ENCODE measurements at places on chromosomes 7 and 10.
A peak's percentile ranks its signal among the peaks of the same experiment; 100 is the strongest.

DNA sequence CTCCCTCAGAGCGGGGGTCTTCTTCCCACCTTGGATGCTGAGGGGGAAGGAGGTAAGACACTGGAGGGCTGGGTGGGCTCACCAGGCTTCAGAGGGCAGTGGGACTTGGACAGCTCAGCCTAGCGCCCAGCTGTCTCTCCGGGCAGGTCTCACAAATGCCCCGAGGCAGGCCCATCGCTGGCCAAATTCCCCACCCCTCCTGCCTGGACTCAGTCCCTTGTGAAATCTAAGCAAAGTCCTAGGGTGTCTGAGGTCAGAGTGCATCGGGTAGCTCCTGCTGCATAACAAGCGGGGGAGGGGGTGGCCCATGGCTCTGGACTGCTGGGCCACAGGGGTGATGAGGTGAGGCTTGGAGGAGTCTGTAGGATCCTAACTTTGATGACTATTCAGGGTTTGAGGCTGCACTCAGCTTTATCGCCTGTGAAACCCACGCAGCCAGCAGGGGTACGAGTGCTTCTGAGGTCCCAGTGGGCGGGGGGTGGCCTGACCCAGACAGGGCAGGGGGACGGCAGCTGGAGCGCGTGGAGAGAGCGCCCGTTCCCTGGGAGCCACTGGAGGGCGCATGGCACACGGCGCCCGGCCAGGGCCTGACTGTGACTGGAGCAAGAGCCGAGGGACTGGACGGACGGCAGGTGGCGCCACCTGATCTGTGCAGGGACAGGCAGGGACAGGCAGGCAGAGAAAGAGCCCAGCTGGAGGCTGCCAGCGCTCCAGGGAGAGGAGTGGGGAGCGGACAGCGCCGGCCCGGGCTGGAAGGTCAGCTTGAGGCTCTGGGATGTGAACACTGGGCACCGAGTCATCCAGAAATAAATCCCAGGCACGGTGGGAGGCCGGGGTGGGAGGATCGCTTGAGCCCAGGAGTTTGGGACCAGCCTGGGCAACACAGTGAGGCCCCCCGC is 10.0 kb downstream of the CYP2W1 start:
- DNase-seq, result peak; percentile 88

- no peak for DNase-seq
Measured at GRCh38 chr10:561721-562120, 127.7 kb downstream of the DIP2C start.

GRCh38 chr7:74657692-74658177 is at the start of gene GTF2I:
TSS of gene GTF2I (plus strand) at chr7:74657718. CDS start at chr7:74689129, 31,411 bp downstream.
- DNase-seq, result no peak

- no peak for DNase-seq
Measured at GRCh38 chr10:68560943-68561864, 1.1 kb downstream of the TET1 start.

Measured in stimulated activated CD8-positive, alpha-beta memory T cell treated with anti-CD3 and anti-CD28 coated beads, Interleukin-4, amount 100 ng/mL, for 1 hour (primary cell).